ENCODE measurements at places on chromosomes 2 and 18.

GRCh38 chr2:239263669-239264491, 136.9 kb downstream of the HDAC4 start:
- DNase-seq, result no peak

GRCh38 chr18:7090771-7091170, 26.8 kb downstream of the LAMA1 start:
- DNase-seq, result no peak

DNA sequence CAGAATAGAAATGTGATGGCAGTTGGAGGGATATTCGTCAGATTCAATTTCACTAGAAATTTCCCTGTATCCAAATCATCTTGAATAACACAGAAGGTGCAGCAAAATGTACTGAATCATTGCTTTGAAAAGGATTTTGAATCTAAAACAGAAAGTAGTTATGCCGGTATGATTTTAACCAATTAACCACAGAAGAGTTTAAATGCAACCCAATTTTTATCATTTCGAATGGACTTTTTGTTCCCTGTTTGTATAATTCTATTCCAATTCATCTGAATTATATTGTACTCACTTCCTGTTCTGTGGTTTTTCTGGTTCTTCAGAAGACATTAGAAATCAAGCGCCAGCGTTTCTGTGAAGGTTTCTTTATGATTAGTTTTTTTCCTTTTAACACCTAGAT, 190.4 kb downstream of the MYO3B start:
- DNase-seq, result no peak

- DNase-seq, result no peak
Observed at GRCh38 chr2:100140582-100140981, 1.8 kb downstream of the AFF3 start.

DNA sequence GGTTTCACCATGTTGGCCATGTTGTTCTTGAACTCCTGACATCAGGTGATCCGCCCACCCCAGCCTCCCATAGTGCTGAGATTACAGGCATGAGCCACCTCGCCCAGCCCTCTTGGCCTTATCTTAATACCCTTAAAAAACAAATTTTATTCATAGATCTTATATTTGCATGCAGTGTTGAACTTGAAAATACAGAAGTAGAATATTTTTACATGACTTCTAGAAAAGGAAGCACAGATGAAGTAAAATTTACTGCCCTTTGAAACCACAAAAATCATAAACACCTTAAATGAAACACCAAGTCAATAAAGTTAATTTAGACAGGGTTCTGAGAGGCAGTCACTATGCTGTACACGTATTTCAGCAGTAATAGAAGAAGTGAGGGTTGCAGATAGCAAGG, 145.7 kb downstream of the CERS6 start:
- no peak for DNase-seq

- peak; percentile 40 for DNase-seq
Observed at GRCh38 chr18:8610459-8610851, 1.2 kb downstream of the RAB12 start.

GRCh38 chr2:182043861-182044260, 58.2 kb downstream of the PPP1R1C start:
- DNase-seq, result no peak

- no peak for DNase-seq
Observed at GRCh38 chr2:45170191-45171135, 161.2 kb upstream of the SIX2 start.

- no peak for DNase-seq
Observed at GRCh38 chr2:138312061-138312460, 189.5 kb upstream of the SPOPL start.

- no peak for DNase-seq
Observed at GRCh38 chr18:37364237-37364636, 201.4 kb downstream of the CELF4 start.

DNA sequence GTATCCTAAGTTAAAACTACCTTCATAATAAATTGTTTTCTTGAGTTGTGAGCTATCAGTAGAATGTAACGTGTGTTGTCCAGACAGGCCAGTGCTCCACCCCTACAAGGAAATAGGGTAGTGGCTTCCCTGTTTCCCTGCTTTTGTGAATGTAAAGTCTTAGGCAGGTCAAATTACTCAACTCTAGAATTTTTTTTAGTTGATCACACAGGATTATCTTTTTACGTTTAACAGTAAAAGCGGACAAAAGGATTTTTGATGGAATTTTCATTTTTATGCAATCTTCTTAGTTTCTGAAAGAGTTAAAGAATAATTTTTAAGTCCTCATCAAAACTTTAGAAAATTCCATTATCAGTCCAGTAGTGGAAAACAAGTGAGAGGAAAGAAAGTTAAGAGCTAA, 38.2 kb downstream of the GPD2 start:
- DNase-seq, result no peak

- no peak for DNase-seq
Observed at GRCh38 chr18:31553800-31554199, 37.9 kb upstream of the TTR start.

DNA sequence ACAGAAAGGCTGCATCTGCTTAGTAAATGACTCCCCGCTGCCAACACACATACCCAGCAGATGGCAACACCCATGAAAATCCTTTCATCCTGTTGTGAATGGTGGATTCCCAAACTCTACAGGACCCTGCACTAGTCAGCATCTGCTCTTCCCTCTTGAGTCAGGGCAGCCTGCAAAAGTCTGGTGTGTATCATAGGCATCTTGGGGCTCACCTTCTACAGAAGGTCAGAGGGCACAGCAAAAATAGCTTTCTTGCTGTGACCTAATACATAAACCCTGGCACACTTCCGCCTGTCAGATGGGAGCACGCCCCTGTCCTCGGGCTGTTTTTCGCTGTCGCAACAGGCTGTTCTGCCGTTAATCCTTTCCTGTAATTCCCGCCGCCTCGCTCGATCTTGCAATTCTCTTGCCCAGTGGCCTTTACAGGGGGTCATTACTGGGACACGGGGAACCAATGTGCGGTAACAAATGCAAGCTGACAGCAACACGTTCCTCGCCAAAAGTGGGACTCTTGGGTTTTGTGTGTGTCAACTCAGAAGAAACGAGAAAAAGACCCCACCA, 19.9 kb upstream of the SCYGR1 start:
- no peak for DNase-seq

DNA sequence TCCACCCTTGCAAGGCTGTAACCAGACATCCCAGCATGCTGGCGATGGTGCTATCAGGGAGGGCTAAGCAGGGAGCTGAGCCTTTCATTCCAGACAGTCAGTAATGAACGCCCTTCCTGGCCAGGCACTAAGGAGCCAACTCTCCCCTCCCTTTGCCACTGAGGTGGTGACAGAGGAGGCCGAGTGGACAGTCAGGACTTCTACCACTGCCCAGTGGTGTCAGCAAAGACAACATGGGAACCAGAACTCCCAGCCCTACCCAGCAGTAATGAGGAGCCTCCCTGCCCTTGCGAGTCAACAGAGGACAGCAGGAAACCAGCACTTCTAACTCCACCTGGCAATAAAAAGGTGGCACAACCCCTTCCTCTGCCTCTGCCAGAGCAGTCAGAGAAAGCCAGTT, 68.6 kb downstream of the ZAP70 start:
- DNase-seq, result no peak

DNA sequence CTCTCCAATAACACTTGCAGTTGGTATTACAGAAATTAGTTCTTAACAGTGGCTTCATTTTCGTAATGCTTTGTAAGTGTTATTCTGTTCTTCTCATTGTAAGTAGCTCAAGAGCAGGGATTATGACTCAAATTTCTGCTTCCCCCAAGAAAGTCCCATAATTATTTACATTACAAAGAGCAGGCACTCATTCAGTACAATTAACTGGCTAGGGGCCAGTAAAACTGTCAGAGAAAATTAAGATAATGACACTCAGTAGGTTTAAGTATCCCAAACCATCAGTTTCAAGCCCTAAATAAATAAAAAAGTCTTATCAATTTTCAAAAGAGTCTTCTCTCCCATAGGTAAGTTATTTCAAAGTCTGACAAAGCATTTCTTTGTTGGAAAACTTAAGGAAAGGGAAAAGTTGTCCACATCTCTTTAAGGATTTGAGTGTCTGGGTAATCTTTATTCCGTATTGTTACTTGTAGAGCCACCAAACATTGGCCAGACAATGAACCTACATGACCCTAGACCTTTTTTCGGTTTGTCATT, 137.1 kb downstream of the ARHGAP28 start:
- no peak for DNase-seq

DNA sequence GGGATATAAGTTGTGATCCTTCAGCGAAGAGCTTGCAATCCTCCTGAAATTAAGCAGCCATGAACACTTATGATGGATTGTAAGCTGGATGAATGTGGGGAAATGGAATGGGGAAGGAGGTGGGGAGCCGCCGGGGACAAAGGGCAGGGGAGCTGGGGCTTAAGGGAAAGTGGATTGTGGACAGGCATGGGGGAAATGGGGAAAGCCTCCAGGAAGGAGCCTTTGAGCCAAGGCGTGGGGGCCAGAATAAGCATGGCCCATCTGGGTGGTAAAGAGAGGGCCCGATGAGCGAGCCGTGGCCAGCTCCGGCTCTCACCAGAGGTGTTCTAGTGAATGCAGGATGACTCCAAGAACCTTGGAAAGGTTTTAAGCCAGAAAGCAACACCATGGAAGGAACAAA, 124.0 kb downstream of the SMAD7 start:
- no peak for DNase-seq

DNA sequence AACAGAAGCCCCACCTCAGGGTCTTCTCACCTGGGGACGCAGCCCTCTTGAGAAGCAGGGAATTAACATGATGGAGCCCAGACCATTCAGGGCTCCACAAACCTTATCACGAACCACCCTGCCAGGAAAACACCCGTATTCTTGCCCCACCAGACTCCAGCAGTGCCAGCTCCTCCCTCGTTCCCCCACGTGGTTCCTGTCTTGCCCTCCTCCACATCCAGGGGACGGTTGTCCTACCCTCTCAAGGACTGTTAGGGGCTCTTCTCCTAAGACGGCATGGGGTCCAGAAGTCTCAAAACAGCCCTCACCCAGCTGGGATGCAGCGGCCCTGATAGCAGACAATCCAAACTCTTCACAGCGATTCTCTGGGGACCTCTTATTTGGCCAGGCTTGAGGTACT, 372.2 kb upstream of the HS6ST1 start:
- DNase-seq, result no peak

- DNase-seq, result no peak
Observed at GRCh38 chr2:58520903-58521302, 279.8 kb upstream of the FANCL start.

- no peak for DNase-seq
Observed at GRCh38 chr18:35334212-35334611, 10.0 kb downstream of the ZNF24 start.

GRCh38 chr2:3204031-3204821, 173.4 kb downstream of the EIPR1 start:
- no peak for DNase-seq

DNA sequence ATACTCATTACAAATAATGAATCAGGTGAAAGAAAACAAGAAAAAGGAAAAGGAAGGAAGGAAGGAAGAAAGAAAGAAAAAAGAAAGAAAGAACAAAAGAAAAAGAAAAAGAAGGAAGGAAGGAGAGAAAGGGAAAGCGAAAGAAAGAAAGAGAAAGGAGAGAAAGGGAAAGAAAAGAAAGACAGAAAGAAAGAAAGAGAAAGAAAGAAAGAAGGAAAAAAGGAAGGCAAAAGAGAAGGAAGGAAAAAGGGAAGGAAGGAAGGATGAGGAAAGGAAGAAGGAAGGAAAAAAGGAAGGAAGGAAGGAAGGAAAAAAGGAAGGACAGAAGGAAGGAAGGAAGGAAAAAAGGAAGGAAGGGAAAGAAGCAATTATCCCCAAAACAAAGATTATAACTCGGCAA, 1460.4 kb upstream of the PIK3C3 start:
- no peak for DNase-seq

- DNase-seq, result no peak
Observed at GRCh38 chr2:200354833-200355751, 48.6 kb downstream of the SPATS2L start.

All from activated naive CD4-positive, alpha-beta T cell treated with anti-CD3 and anti-CD28 coated beads, Interleukin-2, amount 10 ng/mL, durations not matched to agents 7 days and 5 days (primary cell).